Activated CD8-positive, alpha-beta memory T cell treated with anti-CD3 and anti-CD28 coated beads for 24 hours (primary cell): ENCODE measurements at places on chromosomes 4 and X.

- DNase-seq = no peak
Observed at GRCh38 chrX:53374923-53375322, 47.5 kb downstream of the SMC1A start.

DNA sequence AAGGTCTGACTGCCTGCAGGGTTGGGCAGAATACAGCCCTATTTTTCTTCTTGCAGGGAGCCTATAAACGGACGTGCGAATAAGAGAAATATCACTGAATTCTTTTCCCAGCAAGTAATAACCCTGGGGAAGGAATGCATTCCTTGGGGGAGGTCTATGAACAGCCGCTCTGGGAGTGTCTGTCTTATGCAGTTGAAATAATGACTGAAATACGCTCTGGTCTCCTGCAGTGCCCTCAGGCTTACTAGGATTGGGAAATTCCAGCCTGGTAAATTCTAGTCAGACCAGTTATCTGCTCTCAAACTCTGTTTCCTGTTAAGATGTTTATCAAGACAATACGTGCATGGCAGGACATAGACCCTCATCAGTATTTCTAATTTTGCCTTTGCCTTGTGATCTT lies 72.1 kb upstream of the FAM241A start:
- no peak for DNase-seq

GRCh38 chr4:20333141-20333715 lies 81.5 kb downstream of the SLIT2 start:
- no peak for DNase-seq

GRCh38 chr4:7206385-7206784 lies 14.0 kb downstream of the SORCS2 start:
- no peak for DNase-seq

DNA sequence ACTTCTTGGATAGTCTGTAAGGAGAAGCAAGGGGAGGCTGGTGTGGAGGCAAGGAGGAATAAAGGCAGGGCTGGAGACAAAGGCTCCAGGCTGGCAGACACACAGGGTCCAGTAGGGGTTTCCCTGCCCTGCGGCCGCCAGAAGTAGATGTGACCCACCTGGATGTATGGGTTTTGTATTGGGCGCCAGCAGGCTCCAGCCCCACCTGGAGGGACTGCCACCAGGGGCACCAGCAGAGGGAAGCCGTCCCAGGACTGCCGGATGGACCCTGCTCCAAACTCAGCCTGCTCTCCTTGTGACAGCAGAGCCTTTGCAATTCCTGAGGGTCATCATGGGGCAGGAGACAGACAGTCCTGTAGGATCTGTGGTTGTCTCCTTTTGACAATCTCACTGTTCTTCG lies 52.7 kb downstream of the MGST2 start:
- DNase-seq = no peak

DNA sequence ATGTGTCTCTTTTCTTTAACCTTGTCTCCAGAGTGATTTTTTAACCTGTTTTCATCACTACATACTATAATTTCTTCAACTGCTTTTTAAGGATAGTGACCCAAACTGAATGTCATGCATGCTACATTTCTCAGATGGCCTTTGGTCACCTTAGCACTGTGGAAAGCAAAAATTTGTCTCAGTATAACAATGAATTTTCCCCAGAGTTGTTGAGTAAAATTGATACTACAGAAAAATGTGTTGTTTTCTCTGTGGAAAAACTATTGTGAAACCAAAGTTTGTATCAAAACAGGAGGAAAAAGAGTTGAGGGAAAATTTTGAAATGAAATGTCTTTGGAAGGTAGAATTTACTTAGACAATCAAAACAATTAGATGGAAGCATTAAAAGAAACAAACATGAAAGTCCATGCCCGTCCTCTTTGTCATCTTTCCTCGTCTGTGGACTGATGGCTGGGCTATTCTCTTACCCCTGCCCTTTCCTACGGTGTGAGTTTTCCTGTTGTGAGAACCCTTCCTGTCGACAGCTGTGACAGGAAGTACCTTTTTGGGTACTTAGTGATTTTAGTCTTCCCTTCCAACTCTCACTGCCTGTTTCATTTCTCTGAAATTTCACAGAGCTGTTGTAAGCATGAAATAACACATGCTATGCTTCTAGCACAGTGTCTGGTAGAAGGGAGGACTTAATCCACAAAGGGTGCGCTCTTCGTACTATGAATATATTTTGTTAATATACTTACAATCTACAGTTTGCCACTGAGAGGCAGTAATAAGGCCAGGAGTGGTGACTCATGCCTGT lies 50.8 kb downstream of the LRP2BP start:
- DNase-seq = no peak

DNA sequence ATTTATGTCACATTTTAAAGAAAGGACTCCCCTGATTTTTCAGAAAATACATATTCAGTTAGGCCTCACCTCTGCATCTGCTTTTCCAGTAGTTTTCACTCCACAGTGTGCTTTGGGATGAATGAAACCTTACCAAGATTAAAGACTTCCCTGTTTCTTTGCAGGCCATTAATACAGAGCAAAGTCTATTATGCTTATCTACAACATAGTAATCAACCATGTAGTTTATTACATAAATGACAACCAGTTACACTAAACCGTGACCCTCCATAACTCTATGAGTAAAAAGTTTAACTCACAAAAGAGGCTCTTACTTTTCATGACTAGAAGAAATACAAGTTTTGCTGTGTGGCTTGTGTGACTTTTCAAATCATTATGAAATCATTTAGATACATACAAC lies 2.3 kb downstream of the LRRC66 start:
- DNase-seq = no peak

- DNase-seq = no peak
Observed at GRCh38 chr4:65202165-65202852, 468.0 kb downstream of the EPHA5 start.

DNA sequence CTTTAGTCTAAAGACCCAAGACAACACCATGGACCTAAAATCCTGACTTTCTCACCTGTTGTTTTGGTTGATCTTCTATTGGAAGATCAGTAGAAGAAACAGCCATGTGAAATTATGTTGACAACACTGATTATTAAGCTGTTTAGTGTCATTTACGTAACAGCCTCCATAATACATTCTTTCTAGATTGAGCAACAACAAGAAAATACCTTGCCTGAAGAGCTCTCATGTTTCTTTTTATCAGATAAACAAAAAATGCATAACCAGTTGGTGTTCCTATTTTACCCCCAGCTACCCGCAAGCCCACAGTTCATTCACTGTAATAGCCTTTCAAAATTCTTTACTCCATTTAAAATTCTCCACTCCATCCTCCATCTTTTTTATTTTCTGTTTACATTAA lies 20.5 kb downstream of the GPC4 start:
- no peak for DNase-seq

DNA sequence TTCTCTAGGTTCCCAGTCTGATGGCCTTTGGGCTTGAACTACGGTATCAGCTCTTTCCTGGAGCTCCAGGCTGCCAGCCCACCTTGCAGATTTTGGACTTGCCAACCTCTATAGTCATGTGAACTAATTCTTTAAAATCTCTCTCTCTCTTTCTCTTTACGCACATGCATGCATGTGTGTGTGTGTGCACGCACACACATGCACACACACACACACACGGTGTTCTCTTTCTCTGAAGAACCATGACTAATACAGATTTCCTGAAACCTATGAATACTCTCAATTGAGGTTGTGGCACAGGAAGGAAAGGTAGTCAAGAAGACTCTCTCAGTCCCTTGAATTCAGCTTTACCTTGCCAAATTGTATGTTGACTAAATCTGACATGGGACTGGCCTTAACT lies 6.2 kb upstream of the ZCCHC13 start:
- no peak for DNase-seq

DNA sequence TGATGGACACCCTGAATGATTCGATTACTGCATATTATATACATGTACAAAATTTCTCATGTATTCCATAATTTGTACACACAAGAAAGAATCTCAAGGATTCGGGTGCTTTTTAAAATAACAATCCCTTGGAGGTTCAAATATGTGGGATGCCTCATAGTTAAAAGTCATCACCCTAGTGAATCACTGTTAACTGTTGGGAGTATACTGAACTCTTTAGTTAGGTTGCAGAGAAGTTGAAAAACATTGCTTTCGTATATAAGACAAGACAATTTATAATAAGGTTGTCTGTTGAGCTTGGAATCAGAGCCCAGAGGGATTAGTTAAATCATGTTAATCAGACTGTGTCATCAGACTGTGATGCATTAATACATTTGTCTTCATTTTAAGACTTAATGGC lies 15.6 kb downstream of the DCK start:
- DNase-seq = no peak

- DNase-seq = no peak
Observed at GRCh38 chr4:13413729-13414437, 70.3 kb downstream of the RAB28 start.

DNA sequence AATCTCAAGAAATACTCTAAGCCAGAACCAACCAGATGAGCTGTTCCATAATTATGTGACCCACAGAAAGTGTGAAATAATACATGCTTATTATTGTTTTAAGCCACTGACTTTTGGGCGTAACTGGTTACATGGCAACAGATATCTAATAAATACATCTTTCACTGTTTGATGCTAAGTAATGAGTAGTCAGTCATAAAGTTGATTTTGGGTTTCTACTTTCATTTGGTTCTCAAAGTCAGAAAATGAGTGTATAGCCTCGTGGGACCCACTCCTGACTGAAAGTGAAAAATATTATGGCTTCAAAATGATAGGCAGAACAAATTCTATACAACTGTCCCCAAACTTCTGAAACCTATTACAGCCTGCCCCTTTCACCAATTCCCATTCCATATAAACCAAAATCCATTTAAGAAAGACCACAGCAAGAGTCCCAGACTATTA lies 88.0 kb upstream of the CBR4 start:
- DNase-seq = no peak

GRCh38 chrX:119266364-119266995 lies 30.4 kb downstream of the PGRMC1 start:
- no peak for DNase-seq

- DNase-seq = no peak
Observed at GRCh38 chr4:148016063-148016637, 284.3 kb downstream of the ARHGAP10 start.

DNA sequence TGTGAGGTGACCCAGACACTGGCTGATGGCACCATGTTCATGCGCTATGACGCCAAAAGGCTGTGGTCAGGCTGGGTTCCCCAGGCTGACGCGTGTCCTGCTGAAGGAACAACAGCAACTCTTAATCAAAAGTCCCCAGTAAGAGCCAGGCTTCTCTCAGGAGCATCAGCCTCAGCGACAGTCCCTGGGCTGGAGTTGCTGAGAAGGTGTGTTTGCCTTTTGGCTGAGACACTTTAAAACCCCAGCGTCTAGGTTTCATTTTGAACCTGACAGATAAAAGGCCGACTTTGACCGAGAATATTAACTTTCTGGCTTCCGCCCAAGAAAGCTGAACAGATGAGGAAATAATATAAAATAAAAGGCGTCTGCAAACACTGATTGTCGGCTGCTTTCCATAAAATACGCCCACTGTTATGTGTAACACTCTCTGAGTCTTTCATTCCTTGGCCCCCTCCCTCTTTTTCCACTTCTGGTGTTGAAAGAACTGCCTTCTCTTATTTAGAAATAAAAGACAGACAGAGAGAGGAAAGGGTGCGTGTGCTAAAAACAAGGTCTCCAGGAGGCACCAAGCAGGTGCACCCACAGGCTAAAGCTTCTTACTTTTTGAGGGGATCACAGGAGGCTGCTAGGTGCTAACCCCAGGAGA lies 373.6 kb downstream of the MID1IP1 start:
- DNase-seq = no peak

- no peak for DNase-seq
Observed at GRCh38 chrX:136198678-136199243, 51.4 kb downstream of the FHL1 start.

DNA sequence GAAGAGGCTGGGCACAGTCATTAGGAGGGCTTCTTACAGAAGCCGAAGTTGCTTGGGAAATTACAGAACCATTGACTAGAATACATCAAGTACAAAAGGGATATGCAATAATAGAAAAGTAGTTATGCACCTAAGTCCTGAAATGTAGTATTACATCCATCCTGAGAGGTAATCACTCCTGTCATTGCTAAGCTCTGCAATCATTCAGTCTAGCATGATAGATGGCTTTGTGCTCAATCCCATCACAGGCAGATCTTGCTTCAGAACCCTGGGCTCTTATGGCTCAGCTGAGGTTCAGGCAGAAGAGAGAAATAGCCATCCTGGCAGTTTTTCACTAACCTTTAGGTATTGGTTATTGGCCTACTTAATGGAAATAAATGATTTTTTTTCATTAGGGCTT lies 231.7 kb upstream of the AFF2 start:
- no peak for DNase-seq

GRCh38 chrX:112851161-112851779 lies 10.6 kb upstream of the AMOT start:
- no peak for DNase-seq

DNA sequence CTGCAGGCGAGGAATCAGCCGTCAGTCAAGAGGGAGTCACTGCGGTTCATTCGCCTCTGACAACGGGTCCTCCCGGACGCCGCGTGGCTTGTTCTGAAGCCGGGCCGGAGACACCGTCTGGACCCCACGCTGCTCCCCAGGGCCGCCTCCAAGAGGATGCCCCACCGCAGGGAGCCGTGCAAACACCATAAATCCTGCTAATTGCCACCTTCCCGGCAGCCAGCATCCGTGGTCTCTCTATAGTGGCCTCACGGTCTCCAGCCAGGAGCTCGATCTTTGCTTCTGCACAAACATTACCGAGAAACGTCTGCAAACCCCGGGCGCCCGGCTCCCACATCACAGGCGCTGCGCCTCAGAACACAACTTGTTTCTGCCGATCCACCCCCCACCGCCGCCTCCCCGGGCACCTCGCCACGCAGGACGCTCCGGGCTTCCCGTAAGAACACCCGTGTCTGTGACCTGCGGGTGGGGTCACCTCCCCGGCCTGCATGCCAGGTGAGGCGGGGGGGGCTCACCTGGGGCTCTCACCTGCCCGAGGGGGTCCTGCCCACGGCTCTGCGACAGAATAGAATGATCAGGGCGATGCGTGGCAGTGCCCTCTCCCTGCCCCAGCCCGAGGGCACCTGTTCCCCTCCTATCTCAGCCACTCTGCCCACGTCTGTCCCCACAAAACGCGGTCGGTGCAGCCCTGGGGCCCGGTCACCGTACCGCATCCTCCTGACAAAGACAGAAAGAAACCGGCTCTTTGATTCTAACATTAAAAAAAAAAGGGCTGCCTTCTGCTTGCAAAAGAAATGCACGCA lies 32.4 kb upstream of the PPP2R3B start:
- DNase-seq = no peak

GRCh38 chrX:119654112-119654531 lies 38.8 kb downstream of the SEPTIN6 start:
- peak; percentile 63 for DNase-seq

DNA sequence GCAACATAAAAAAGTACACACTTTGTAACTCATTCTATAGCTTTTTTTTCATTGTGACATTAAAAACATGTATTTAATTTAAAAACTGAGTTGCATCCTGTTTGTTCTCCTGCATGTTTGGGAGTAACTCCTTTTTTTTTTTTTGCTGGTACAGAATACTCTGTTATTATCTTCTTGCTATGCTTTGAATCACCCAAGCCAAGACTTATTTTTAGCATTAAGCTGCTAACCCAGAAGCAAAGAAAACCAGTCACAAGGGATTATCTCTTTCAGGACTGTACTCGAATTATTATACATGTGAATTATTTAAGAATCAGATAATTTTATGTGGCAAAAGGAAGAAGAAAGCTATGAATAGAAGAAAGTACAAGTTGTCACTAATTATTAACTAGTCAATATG lies 194.9 kb downstream of the ADAMTS3 start:
- no peak for DNase-seq
